Brain (organoid and tissue), 16 donors: ENCODE measurements at places on chromosomes 16 and 17. TPM values are rescaled to one million over a fixed set of nuclear protein-coding genes. Genes with fewer than 3 reads are reported as not detected.
A peak's percentile ranks its signal among the peaks of the same experiment; 100 is the strongest.

COG7 gene
- 22.2 TPM for polyA plus RNA-seq

GRCh38 chr16:50303605-50304466, 37.5 kb downstream of the ADCY7 start:
- no peak for DNase-seq

DNA sequence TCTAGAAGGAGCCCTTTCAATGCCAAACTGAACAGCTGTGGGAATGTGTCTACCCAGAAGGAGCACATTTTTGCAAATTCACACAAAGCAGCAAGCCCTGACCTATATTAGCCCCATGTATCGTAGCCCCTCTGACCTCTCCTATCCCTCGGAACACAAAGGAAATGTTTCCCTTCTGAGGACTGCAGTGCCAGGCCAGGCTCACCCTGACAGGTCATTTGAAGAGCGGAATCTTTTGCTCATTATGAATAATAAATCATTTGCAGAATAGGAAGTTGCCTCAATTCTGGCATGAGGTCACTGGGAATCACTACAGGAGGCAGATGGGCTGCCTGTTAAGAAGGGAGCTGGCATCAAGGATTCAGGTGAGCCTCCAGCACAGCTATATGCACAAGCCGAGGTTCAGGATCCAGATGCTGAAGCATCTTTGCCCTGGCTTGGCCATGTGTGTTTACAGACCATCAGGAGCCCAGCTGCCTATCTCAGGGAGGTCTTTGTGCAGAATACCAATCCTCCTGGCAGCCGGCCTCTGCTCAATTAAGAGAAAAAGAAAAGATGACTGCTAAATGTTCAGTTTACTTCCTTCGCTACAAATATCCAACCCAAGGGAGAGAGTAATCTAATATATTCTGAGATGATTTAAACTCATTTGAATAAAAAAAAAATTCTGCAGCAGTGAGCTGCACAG, 119.4 kb downstream of the USP31 start:
- peak; percentile 61 for DNase-seq

DNA sequence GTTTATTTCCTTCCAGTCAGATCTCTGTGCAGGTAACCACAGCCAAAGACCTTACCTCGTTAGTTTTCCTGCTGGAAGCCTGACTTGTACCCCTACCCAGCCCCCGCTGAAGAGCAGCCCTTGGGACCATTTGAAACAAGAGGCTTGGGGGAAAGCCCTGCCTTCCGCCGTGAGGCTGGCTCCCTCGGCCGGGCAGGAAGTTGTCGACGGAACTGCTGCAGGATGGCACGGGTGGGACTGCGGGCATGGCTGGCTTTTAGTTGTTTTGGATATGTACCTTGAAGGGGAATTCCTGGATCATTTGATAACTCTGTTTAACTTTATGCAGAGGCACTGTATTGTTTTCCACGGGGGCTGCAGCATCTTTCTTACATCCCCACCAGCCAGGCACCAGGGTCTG, 49.0 kb upstream of the ENDOV start:
- no peak for DNase-seq

DNA sequence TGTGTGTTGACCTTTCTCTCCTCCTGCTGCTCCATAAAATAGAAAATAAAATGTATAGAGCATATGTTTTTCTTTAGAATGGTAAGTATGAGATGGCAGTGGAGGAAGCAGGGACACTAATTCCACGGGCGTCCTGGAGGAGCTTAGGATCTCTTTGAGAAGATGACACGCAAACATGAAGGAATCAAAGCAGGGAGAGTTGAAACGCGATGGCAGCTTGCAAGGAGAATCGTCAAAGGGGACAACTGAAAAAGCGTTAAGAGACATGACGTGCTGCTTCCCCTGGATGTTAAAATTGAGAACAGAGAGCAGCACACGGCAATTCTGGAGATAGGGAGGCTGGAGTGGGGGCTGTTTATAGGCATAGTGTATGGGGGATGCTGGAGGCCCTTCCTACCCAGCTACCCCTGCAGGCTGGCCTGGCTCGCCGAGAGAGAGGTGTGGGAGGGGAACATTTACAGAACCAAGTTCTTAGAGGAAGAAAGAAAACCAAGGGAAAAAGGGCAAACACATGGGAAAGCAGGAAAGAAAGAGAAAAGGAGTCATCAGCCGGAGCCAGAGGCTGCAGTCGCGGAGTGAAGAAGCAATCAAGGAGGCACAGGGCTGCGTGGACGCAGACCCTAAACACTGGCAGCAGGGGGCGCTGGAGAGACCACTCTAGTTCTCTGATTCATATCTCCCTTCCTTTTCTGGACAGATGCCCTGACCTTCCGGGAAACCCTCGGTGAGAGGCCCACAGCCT, 55.8 kb downstream of the MYH13 start:
- no peak for DNase-seq

DNA sequence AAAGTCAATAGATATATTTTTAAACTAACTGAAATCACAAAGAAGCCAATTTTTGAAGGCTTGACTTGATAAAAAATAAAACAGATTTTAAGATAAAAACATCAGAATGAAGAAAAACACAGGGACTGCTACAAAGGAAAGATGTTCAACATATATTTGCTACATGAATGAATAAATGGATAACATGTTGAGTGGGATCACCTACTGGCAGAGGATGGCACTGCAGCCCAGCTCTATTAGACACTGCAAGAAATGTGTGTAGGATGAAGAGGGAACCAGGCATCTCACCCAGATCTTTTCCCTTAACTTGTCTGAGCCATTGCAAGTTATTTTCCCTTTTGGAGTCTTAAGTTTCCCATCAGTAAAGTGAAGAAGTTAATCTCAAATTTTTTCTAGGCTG, 4.2 kb downstream of the AIPL1 start:
- DNase-seq, result no peak
